ENCODE measurements at places on chromosomes 7 and 10.

GRCh38 chr7:83796760-83797159, 147.8 kb upstream of the SEMA3E start:
- H3K4me1 ChIP-seq, result no peaks in the 10 kb centered on the region
- no peaks in the 10 kb centered on the region for H3K27me3 ChIP-seq
- no peak for DNase-seq
- H3K36me3 ChIP-seq, result no peaks in the 10 kb centered on the region

DNA sequence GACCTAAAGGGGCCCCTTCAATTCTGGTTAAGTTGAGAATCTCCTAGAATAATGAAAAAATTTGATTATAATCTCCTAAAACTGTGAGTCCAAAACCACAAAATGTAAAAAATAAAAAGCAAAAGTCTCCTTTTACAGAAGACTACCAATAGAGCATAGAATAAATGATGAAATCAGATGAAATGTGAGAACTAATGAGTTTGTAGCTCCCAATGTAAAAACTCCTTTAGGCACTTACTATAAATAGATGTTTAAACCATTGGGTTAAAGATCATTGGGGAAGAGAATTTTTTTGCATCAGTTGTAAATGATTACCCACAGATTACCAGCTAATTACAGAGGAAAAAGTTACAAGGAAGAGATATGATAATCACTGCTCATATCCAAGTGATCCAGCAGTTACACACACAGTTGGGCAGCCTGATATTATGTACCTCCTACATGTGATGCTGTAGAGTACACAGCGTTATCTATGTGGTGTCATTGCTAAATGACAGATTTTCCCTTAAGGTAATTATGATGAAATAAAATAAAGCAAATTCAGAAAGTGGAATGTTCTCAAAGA, 282.7 kb upstream of the SEMA3D start:
- no peaks in the 10 kb centered on the region for H3K36me3 ChIP-seq
- no peak overlapping the region for H3K4me3 ChIP-seq
- no peaks in the 10 kb centered on the region for H3K4me1 ChIP-seq
- no peaks in the 10 kb centered on the region for H3K27me3 ChIP-seq

DNA sequence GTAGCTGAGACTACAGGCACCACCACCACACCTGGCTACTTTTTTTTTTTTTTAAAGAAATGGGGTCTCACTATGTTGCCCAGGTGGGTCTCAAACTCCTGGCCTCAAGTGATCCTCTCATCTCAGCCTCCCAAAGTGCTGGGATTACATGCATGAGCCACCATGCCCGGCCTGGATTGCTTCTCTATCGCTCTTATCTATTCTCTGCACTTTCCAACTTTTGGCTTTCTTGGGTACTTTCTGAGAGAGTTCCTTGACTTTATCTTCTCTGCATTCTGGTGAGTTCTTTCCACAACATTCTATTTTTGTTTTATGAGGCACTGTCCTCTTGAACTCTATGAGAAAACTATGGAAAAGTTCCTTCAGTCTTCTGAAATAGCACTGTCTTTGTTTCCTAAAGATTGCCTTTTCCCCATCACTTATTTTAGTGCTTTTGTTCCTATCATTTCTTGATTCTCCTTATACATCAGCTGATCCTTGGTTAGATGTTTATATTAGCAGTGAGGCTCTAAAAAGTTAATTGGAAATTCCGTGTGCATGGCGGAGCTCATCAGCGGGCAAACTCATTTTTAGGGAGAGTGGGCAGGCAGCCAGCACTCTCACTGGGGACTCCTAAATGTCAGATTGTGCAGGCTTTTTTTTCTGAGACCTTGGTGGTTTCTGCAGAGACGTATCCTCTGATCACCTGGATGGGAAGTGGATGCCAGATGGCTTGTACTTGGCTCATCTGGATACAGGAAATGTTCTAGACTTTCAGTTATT, 43.9 kb downstream of the HIP1 start:
- H3K27me3 ChIP-seq, result no peaks in the 10 kb centered on the region
- no peaks in the 10 kb centered on the region for H3K36me3 ChIP-seq
- no peaks in the 10 kb centered on the region for H3K4me1 ChIP-seq

DNA sequence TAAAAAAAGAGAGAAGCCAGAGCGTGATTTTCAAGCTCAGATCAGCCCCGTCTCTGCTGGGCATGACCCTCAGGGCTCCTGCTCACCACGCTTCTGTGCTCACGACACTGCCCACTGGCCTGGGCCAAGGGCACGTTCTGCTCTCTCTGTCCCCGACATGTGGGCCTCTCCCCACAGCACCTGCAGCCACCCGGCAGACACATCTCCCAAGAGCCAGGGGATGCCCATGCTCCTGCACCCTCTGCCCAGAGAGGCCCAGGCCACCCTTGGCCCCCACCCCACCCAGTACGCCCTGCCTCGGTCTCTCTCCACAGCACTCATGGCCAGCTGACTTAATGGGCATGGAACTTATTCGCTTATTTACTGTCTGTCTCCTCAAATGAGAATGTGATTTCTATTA, 175.4 kb upstream of the RNF32 start:
- H3K4me3 ChIP-seq, result no peak overlapping the region
- no peaks in the 10 kb centered on the region for H3K4me1 ChIP-seq
- no peak for DNase-seq

DNA sequence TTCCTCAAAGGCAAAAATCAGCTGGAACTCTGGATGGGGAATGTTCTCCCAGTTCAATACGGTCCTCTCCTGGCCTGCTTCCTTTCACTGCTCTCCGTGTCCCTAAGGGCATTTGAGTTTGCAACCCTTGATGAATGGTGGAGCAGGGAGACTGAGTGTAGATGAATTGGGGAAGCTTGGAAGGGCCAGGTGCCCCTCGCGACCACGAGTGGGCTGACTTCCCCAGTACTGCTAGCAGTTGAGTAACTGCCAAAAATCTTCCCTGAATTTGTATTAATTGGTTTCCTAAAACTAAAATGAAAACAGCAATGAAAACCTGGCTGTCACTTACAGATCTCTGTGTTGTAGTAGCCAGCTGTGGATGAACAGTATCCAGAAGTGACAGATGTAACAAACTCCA, 13.6 kb downstream of the IRF5 start:
- H3K4me1 ChIP-seq, result peaks cover 3% of the 10 kb centered on the region
- H3K36me3 ChIP-seq, result no peaks in the 10 kb centered on the region
- no peak overlapping the region for H3K4me3 ChIP-seq
- no peak for DNase-seq

- no peak overlapping the region for H3K4me3 ChIP-seq
- no peaks in the 10 kb centered on the region for H3K36me3 ChIP-seq
- DNase-seq, result no peak
Measured at GRCh38 chr7:158495786-158496185, 91.8 kb downstream of the PTPRN2 start.

DNA sequence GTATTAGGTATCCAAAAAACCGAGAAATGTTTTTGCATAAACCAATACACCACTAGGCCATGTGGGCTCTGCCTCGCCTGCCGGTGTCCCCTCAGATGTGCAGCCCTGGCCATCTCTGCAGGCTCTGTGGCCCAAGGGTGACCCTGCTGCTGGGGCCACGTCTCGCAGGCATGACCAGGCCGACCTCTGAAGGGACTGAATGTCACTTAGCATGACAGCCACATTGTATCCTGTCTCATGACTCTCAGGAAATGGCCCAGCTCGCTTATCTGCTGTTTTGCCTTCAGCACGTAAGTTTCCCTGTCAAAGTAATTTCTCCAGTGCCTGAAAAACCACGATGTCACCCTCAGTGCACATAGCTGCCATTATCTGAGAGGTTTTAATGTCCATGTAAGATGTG, 49.5 kb upstream of the ZNF32 start:
- H3K36me3 ChIP-seq, result no peaks in the 10 kb centered on the region
- no peak overlapping the region for H3K4me3 ChIP-seq
- no peaks in the 10 kb centered on the region for H3K27me3 ChIP-seq
- H3K27ac ChIP-seq, result no peak overlapping the region
- peaks cover 6% of the 10 kb centered on the region for H3K4me1 ChIP-seq

GRCh38 chr7:67462781-67463191, 466.2 kb downstream of the TYW1 start:
- no peaks in the 10 kb centered on the region for H3K36me3 ChIP-seq
- H3K27ac ChIP-seq, result no peak overlapping the region
- no peaks in the 10 kb centered on the region for H3K4me1 ChIP-seq
- H3K27me3 ChIP-seq, result no peaks in the 10 kb centered on the region
- no peak overlapping the region for H3K4me3 ChIP-seq

- no peak overlapping the region for H3K4me3 ChIP-seq
- H3K36me3 ChIP-seq, result no peaks in the 10 kb centered on the region
- no peaks in the 10 kb centered on the region for H3K4me1 ChIP-seq
- no peak overlapping the region for H3K27ac ChIP-seq
Measured at GRCh38 chr7:20064974-20065862, 152.0 kb downstream of the MACC1 start.

DNA sequence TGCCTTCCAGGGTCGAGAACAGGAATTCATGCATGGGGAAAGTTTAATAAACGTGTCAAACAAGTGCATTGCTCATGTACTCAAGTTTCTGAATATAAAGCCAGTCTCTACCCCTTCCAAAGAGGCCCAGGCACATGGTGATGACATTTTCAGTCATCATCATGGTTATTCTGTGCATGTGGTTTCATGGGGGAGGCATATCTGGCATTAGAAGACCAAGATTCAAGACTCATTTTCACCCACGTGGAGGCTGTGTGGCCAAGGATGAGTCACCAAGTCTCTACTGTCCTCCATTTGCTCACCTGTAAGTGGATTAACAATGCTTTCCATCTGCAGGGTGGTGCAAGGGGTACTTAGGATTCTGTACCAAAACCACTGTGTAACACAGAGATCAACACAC, 34.0 kb upstream of the CNPY1 start:
- H3K27ac ChIP-seq, result no peak overlapping the region
- H3K4me3 ChIP-seq, result no peak overlapping the region
- H3K27me3 ChIP-seq, result no peaks in the 10 kb centered on the region
- DNase-seq, result no peak

DNA sequence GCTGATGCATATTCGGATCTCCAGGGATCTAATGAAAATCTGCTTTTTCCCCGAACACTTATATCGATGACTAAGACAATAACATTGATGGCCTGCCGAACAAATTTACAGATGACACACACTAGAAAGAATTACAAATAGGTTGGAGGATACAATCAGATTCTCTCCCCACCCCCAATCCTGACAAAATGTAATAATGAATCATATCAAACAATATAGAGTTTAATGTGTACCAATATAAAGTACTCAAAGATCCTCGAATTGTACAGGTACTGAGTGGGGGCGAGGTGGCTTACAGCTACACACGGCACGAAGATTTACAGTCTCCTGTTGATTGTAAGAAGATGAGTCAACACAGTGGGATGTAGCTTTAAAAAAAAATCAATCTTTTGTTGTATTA, 182.7 kb upstream of the MKLN1 start:
- no peak for DNase-seq
- H3K36me3 ChIP-seq, result no peaks in the 10 kb centered on the region
- H3K27me3 ChIP-seq, result no peaks in the 10 kb centered on the region

DNA sequence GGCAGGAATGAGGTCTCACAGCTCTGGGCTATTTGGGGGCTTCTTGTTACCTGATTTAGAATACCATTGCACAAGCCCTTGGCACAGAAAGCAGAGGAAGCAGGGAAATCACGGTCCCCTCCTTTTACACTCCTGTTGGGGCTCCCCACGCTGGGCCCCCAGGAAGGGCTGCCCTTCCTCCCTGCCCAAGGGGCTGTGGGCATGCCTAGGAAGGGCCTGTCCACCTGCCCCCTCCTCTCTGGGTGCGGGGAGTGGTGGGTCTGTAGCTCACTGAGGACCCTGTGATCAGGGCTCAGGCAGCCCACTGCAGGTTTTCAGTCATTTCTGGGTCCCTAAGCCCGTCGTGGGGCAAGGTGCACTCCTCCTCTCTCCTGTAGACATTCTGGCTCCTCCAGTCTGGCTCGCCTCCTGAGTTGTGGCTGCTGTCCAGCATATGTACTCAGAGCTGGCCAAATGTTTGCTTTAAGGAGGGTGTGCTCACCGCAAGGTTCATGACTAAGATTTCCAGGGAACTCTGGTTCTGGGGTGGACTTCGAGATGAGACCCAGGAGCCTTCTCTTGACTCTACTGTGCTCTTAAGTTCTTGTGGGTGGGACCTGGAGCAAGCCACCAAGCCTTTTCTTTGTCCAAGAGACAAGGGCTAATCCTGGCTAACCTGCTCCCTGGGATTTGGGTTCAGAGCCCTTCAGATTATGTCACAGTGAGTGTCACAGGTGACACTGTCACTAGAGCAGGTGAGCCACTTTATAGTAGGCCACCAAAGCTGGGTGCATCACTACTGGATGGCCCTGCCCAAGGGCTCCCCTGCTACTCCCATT, 56.0 kb downstream of the TACR2 start:
- H3K4me3 ChIP-seq, result no peak overlapping the region
- peaks cover 20% of the 10 kb centered on the region for H3K36me3 ChIP-seq
- peaks cover 3% of the 10 kb centered on the region for H3K4me1 ChIP-seq
- no peak for DNase-seq

DNA sequence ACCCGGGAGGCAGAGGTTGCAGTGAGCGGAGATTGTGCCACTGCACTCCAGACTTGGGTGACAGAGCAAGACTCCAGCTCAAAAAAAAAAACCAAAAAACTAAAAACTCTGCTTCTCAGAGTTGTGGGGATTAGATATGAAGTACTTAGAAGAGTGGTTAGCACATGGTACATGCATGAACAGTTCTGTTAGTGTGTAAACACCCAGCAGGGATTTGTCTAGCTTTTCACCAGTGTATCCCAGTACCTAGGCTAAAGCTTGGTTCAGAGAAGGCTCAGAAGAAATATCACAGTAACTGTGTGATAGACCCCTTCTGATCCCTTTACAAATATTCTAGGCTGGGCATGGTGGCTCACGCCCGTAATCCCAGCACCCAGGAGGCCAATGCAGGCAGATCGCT, 9.5 kb downstream of the PPIA start:
- no peaks in the 10 kb centered on the region for H3K4me1 ChIP-seq
- H3K27me3 ChIP-seq, result no peaks in the 10 kb centered on the region
- H3K27ac ChIP-seq, result no peak overlapping the region
- no peaks in the 10 kb centered on the region for H3K36me3 ChIP-seq
- DNase-seq, result no peak

- no peaks in the 10 kb centered on the region for H3K27me3 ChIP-seq
- H3K27ac ChIP-seq, result no peak overlapping the region
- DNase-seq, result no peak
- no peak overlapping the region for H3K4me3 ChIP-seq
- H3K4me1 ChIP-seq, result no peaks in the 10 kb centered on the region
Measured at GRCh38 chr7:28688651-28689050, 269.5 kb downstream of the TRIL start.

DNA sequence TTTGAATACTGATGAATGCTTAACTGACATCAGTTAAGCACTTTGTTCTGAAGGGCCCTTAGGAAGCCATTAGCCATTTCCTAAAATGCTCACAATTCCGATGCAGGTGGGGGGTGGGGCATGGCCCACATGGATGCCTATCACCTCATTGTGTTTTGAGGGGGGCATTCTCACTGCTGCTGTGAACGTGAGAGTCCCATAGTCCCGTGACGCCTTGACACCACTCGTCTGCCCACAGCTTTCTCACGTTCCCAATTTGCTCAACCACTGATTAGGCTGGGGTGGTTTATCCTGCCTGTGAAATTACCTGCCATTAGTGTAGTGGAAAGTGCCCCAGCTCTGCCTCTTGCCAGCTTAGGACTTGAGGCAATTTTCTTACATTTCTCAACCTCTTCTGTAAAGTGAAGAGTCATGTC, 31.9 kb downstream of the DUSP5 start:
- no peak for DNase-seq
- no peak overlapping the region for H3K4me3 ChIP-seq
- H3K4me1 ChIP-seq, result no peaks in the 10 kb centered on the region
- H3K27me3 ChIP-seq, result no peaks in the 10 kb centered on the region

- H3K36me3 ChIP-seq, result no peaks in the 10 kb centered on the region
- no peaks in the 10 kb centered on the region for H3K4me1 ChIP-seq
- DNase-seq, result no peak
- H3K27me3 ChIP-seq, result no peaks in the 10 kb centered on the region
Measured at GRCh38 chr7:51035716-51036115, 253.0 kb upstream of the GRB10 start.

- H3K4me1 ChIP-seq, result no peaks in the 10 kb centered on the region
- no peaks in the 10 kb centered on the region for H3K27me3 ChIP-seq
Measured at GRCh38 chr10:97711640-97712572, 1.6 kb upstream of the MARVELD1 start.
